Left hindlimb (tissue), 1 donor: ENCODE measurements at places on chromosomes 13 and 19.

GRCh38 chr19:33887891-33888290 lies 91.2 kb downstream of the KCTD15 start:
- DNase-seq = no peak

DNA sequence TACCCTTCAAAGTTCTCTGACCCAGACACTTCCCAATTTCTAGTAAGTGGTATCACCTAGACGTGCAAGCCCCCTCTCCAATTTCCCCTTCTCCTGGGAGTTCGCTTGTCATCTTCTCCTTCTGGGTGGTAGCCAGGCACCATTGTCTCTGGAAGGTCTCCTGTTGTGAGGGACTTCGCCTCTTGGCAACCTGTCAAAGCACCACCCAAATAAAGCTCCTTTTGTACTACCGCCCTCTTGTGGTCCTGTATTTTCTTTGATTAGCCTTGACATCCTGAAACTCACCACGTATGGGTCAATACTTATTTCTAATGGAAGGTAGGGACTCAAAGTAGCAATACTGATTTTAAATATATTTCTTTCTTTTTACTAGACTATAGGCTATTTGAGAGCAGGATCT lies 8.2 kb downstream of the GPC5 start:
- DNase-seq = no peak

GRCh38 chr13:98476538-98476966 lies 100.4 kb downstream of the STK24 start:
- no peak for DNase-seq

DNA sequence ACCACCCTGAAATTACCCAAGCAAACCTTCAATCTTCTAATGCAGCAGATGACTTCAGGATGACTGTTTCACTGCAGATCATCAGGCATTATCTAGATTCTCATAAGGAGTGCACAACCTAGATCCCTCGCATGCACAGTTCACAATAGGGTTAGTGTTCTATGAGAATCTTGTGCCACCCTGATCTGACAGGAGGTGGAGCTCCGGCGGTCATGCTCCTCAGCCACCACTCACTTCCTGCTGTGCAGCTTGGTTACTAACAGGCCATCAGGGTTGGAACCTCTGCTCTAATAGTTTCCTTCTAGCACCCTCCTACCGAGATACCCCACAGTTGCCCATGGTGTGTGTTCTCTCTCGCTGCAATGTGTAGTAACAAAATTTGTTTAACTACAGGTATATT lies 442.8 kb downstream of the FGF14 start:
- DNase-seq = no peak

DNA sequence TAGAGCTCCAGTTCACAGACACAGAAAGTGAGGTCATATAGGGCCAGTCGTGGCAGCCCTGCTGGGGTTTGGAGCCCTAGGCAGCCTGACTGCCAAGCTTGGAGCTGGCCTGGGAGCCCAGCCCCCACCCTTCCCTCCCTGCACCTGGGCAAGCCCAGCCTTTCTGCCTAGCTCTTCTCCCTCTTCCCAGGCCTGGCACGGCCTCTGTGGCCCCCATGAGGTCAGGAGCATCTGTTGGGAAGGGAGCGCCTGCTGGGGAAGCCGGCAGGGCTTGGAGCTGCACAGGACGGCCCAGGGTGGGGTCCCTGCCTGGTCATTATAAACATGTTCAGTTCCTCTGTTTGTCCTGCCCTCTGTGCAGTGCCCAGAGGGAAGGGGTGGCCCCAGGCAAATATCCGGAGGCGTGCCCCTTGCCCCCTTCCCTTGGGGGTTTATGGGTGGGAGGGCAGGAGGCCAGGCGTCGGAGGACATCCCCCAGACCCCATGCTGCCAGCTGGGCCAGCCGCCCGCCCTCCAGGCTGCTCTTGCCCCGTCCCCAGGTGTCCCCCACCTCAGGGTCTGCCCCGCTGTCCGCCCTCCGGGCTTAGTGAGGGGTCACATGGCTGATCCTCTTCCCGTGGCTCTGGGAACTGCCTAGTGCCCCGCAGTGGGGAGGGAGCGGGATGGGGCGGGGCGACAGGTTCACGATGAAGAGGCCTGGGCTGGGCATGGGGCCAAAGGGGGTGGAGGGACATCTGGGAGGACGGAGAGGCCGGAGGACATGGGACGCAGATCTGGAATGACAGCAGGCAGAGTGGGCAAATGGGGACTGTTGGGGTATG lies 30.0 kb upstream of the NCCRP1 start:
- peak; percentile 62 for DNase-seq

GRCh38 chr19:34051255-34051654 lies 121.0 kb upstream of the LSM14A start:
- DNase-seq = no peak

DNA sequence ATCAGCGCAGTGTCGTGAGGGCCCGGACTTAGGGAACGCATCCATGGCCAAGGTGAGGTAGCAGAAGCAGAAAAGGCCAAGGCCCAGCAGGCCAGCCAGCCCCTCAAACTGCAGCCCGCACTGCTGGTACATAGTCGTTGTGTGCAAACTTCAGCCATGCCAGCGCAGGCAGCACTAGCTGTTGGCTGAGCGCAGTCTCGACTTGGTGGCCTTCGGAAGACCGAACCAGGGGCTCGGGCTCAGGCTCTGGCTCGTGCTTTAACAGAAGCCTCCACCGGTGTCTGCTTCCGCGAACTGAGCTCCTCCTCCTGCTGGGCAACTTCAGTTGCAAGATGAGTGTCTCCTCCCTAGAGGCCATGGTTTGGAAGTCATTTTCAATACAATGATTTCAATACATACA lies 157.5 kb downstream of the DNAJC15 start:
- no peak for DNase-seq

GRCh38 chr13:94369972-94370436 lies 109.5 kb downstream of the DCT start:
- DNase-seq = peak; percentile 46

GRCh38 chr13:35782793-35783192 lies 306.3 kb upstream of the MAB21L1 start:
- no peak for DNase-seq

DNA sequence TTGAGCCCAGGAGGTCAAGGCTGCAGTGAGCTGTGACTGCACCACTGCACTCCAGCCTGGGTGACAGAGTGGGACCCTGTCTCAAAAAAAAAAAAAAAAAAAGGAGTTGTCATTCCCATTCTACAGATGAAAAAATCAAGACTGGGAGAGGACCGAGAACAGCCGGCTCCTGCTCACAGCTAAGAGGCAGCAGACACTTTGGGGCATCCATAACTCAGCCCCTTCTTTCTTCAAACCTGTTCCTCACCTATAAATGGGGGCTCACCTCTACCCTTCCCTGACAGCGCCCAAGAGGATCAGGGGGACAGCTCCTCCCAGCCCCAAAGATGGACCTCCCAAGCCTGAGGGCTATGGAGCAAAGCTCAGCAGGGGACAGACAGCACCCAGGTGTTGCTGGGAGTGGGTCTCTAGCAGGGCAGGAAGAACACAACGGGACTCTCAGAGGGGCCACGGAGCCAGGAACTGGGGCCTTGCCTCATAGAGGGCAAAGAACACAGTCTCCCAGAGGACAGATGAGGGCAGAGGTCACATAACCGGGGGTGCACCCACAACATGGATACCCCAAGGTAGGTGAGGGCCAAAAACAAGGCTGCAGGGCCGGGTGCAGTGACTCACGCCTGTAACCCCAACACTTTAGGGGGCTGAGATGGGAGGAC lies 3.4 kb upstream of the KLF16 start:
- DNase-seq = no peak

DNA sequence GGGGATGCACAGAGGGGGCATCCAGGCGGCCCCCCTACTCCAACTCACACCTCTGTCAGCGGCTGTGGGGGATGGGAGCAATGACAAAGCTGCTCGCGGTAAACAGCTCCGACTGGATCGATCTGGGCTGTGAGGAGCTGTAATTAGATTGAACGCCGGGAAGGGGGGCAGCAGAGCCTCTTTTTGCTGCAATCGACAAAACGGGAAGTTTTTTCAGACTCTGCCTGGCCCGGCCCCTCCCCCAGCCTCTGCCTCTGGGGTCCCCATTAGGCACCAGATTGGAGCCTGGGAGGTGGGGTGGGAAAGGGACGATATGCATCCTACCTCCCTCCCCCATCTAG lies 16.3 kb downstream of the ONECUT3 start:
- no peak for DNase-seq

DNA sequence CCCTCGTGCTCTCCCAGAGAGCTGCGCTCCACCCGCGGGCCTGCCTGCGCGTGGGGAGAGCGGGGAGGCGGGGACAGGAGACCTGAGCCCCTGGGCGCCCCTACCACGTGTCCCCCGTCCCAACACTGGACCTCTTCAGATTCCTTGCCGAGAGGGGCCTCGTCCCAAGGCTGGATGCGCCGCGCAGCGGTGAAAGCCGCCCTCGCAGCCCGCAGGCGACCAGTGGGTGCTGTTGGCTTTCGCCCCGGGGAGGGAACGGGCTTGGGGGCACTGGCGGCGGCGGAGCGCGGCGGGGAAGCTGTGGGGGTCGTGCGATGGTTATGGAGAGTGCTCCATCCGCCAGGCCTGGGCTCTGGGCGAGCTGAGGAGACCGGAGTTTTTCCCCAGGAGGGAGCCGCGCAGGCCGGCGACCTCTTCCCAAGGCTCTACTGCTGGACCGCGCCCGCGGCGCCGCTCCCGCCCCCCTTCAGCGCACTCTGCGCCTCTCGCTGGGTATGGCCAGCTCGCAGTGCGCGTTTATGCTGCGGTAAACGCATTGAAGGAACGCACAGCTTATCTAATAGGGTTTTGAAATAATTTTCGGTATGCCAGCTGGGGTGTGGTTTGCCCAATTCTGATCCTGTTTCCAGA lies 17.2 kb upstream of the RNF17 start:
- DNase-seq = no peak

DNA sequence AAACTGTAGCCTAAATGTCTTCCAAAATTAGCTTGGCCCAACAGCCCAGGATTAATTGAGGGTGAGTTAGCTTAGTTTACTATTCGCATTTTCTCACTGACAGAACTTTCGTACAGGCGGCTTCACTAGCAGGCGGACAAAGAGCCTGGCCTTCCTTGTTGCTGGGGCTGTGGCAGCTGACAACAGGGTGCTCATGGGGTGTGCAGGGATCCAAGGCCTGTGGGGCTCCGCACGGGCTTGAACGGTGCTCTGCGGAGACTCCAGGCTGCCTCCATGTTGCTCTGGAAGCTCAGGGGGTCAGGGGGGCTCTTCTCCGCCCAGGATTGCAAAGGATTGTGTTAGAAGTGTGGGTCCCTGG lies 36.3 kb upstream of the DPRX start:
- no peak for DNase-seq

GRCh38 chr19:32498648-32499200 lies 82.3 kb upstream of the PDCD5 start:
- DNase-seq = no peak

GRCh38 chr13:110110783-110111182 lies 196.2 kb downstream of the COL4A1 start:
- DNase-seq = no peak

GRCh38 chr13:35191883-35192282 lies 249.8 kb downstream of the NBEA start:
- no peak for DNase-seq
